CD4-positive, alpha-beta T cell (primary cell): ENCODE measurements at places on chromosomes 7 and 10.

- peak; percentile 44 for DNase-seq
Observed at GRCh38 chr7:360454-361100, 70.6 kb downstream of the FOXL3 start.

GRCh38 chr7:144834641-144835144, 1.2 kb downstream of the TPK1 start:
- peak; percentile 25 for DNase-seq

- DNase-seq, result no peak
Observed at GRCh38 chr7:48959676-48960075, 35.3 kb downstream of the CDC14C start.

GRCh38 chr10:103677486-103678177, 177.7 kb downstream of the SH3PXD2A start:
- DNase-seq, result no peak

DNA sequence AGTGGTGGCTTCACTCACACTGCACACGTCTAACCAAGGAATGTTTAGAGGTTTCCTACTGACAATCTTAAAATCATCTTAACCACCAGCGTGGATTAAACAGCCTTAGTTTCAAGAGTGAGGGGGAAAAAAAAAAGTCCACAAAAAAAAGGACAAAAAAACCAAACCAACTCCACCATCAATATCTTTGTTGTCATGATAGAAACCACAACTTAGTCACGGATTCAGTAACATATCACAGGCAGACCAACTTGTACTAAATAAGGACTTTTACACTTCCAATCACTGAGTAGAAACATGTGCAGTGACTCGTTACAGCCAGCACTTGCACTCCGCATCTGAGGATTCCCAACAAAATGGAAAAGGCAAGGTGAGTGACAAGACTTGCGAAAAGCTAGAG, 46.5 kb downstream of the FAM171A1 start:
- no peak for DNase-seq

DNA sequence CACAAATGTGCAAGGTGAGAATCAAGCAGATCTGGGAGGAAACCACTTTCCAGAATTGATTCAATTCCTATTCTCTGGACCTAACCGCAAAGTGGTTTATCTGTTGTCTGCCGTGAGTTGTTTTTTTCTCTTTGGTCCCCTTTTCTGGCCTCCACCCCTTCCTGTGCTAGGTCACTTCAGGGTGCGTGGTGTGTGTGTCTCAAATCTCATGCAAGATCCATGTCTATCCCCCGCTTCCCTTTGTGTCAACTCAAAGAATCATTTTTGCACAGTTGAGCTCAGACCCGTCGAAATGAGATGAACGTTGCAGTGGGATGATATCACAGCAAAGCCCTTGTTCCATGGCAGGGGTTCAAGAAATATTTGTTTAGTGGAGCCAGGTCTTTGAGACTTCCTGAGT, 184.5 kb downstream of the GATA3 start:
- DNase-seq, result no peak

- DNase-seq, result no peak
Observed at GRCh38 chr7:20229646-20230500, 12.7 kb upstream of the MACC1 start.

- no peak for DNase-seq
Observed at GRCh38 chr10:70905071-70906021, 17.0 kb upstream of the PCBD1 start.

GRCh38 chr10:124010024-124010423, 83.4 kb downstream of the CHST15 start:
- no peak for DNase-seq

- no peak for DNase-seq
Observed at GRCh38 chr10:130177250-130177649, 41.1 kb downstream of the GLRX3 start.

GRCh38 chr10:104119996-104120395, 2.0 kb upstream of the SFR1 start:
- DNase-seq, result no peak

DNA sequence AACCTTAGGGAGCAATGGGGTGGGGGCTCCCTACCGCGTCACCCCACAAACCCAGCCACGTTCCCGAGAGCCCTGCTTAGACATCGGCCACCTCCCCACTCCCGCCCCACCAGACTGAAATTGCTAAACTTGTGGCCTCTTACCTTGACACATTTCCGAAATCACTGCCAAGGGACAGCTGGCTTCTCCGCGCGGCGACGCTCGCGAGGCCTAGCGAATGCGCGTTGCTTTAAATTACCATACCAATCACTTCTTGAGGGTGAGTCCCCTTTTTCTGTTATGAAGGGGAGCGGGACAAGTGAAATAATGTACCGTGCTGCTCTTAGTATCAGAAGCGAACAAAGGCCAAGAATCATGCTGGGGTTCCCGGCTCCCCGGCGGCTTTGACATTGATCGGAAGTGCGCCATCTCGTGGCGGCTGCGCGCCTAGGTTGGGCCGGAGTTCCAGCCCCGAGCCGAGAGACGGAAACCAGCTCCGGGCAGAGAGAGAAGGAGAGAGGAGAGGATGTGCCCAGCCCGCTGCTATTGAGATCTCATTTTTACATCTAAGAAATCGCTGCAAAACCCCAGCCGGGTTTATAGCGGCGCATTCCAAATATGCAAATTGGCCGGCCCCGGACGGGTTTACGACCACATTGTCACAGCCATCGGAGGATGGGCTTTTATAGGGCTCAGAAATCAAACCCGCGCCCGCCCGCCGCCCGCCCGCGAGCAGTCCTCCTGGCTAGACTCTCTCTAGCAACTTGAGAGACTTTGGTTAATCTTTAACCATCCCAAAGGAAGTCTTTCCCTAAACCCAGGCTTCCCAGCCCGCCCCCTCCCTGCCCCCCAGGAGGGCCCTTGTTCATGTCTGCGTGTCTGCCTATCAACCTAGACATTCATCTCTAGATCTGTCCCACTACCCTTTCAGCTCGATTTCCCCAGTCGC, 5.3 kb downstream of the HOXA11 start:
- peak; percentile 85 for DNase-seq

DNA sequence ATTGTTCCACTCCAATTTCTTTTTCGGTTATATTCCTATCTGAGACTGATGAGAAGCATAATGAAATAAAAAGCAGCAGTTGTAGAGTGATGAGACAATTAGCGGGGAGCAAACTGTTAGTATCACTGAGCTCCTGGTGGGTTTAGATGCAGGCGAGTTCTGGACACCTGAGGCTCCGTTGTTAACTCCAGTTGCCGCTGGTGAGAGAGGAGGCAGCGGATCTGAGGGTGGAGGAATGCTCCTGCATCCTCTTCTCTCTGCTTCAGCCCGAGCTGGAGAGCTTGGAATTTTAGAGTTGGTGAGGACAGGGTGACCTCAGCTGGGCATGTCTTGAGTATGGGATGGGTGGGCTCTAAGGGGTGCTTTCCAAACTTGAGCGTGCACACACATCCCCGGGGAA, 31.4 kb downstream of the LRMDA start:
- no peak for DNase-seq

DNA sequence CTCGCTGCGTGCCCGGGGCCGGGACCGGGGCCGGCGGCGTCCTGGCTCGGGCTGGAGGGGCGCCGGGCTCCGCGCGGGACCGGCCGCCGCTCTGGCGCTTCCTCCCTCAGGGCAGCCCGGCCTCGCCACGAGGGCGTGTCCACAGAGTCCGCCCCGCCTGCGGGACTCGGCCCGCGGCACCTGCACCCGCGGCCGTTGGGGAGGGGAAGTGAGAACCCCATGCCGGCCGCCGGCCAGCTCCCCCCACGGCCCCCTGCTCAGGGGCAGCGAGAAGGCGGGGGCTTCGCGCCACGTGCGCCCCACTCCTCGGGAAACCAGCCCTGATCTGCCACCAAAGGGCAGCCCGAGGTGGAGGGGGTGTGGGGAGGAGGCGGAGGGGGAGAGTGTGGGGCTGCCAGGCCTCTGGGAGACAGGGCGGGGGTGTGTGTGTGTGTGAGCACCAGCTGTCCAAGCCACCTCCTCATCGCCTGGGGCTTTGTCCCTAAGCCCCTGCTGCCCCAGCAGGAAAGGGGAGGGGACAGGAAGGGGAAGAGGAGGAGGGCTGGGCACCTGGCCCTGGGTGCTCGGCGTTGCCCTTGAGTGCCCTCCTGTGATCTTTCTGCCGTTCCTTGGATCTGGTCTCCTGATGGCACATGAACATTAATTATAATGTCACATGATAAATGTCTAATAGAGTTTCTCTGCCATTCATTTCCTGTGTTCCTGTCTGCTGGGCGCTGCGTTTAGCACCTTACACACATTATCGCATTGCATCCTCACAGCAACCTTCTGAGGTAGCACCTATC, at the start of gene PIK3AP1:
PIK3AP1 (minus strand) TSS at position 93 of the 785 bp plus-strand sequence. CDS start 120 bp downstream, outside the sequence.
- DNase-seq, result peak; percentile 22

- no peak for DNase-seq
Observed at GRCh38 chr7:23491502-23491901, 21.2 kb upstream of the IGF2BP3 start.

DNA sequence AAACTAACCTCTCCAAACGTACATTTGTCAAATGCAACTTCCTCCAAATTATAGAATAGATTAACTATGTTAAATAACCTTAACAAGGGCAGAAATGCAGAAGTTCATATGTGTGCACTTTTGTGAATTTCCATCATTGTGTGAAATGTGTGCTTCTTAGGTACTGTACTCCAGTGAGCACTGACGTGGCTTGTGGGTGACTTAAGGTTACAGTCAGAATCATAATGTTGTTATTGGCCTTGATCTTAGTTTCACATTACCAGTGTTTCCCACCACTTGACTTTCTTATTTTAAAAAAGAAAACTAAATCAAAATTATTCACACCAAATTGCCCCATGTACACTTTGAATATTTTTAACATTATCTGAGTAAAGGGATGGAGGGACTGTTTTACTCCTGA, 155.1 kb upstream of the FZD8 start:
- no peak for DNase-seq

DNA sequence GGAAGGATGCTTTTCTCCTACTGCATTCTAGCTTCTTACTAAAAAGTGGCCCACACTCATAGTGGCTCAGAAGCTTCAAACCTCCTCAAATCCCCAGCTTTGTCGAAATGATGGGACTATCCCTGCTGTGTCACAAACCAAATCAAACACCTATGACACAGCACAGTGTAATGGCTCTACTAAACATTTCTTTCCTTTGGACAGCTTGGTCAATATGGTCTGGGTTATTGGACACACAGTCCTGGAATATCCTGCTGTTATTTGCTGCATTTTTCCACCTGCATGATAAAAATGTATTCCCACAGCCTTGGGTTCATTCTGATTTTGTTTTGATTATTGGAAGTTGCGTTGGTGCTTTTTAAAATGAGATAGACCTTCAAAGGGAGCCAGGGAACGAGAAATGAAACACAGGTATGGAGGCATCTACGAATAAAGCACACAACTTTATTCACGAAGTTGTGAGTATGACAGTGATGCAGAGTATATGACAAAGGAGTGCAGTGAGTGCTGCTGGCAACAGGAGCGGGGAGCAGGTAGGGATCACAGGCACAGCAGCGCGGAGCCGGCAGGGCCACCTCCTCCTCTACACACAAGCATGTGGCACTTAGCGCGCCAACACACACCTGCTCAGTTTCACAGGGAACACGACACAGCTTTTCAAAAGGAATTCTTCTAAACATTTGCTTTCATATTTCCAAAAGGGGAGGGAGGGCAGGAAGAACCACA, 26.5 kb upstream of the AFAP1L2 start:
- DNase-seq, result no peak

DNA sequence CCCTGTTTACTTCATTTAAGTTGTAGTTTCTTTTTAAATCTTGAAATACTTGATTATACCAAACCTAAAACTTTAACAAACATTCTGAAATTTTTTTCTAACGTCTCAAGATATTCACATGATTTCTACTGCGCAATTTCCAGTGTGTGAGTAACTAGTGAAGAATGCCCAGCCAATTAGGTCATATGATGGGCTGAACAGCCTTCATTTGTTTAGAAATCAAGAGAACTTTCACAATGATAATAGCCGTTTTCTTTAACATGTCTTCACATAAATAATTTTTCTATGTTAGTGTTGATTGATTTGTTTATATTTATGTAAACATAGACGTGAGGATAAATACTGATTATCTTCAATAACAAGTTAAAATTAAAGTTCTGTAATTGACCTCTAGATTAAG, 21.8 kb downstream of the STAM start:
- peak; percentile 34 for DNase-seq

- no peak for DNase-seq
Observed at GRCh38 chr7:135208102-135208793, 3.1 kb downstream of the WDR91 start.

GRCh38 chr10:6144406-6145165, 55.8 kb downstream of the RBM17 start:
- DNase-seq, result peak; percentile 76

DNA sequence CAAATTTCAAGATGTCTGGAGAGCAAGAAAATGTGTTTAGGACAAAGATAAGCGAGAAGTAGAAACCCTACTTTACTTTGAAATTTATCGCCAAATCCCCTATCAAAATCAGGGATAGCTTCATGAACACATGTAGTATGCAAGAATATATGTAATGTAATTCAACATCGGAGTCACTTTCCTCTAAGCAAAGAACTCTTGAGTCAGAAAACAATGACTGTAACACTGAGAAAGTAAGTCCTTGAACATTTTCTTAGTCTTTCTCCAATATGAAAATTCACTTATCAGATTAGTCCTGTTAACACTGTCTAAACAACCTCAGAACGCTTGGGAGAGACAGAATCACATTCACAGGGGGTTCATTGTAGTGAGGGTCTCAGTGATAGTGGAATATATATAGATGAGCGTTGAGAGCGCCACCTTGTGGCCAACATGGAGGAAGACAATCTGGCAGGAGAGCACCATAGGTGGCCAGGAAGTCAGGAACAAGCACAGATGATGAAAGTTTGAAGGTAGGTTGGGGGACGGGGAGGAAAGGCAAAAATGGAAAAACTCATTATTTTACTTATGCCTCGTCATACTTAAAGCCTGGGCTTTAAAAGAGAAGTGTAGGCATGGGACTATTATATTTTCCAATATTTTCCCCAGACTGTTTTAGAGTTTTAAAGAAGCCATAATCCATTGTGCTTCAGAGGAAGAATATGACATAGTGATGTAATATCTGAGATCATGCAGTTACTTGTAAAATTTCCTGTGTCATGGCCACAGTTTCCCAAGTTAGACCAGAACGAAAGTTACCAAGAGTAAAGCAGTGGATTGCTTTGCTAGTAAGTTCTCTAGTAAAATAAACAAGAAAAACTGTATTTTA, 115.5 kb upstream of the GNAI1 start:
- no peak for DNase-seq

DNA sequence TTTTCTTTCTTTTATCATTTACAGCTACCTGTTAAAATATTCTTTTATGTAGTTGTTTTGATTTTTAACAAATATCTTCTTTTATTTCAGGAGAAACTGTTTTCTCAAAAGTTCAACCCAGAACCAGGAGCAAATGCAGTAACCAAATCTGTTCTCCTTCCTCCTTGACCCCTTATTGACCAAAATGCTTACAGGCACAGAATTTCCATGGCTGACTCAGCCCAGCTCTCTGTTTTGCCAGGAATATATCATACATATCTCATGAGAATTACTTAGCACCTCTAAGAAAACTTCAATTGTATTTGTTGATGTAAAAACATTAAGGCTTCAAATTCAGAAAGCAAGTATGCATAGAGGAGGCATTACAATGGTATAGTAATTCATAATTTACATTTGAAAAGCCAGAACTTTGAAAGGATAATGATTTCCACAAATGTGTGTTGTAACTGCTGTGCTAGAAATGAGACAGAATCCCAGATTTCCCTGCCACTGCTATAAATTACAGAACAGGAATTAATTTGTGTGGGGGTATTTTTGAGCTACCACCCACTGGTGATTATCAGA, 2.2 kb downstream of the GSAP start:
- DNase-seq, result no peak

GRCh38 chr7:101363734-101364374, 1.2 kb downstream of the COL26A1 start:
- peak; percentile 74 for DNase-seq
